ENCODE measurements at places on chromosomes 4 and X. TPM values are rescaled to one million over a fixed set of nuclear protein-coding genes. Genes with fewer than 3 reads are reported as not detected.

RRH gene
- total RNA-seq = not detected

GABRG1 gene
- total RNA-seq = 1.6 TPM

BGN gene
- total RNA-seq = 0.23 TPM

ANKRD37 gene
- total RNA-seq = 6.2 TPM

IBSP gene
- not detected for total RNA-seq

CABS1 gene
- not detected for total RNA-seq

PAGE2 gene
- total RNA-seq = not detected

FOXR2 gene
- total RNA-seq = not detected

KCND1 gene
- 5.3 TPM for total RNA-seq

FREM3 gene
- total RNA-seq = 0.07 TPM

DNA sequence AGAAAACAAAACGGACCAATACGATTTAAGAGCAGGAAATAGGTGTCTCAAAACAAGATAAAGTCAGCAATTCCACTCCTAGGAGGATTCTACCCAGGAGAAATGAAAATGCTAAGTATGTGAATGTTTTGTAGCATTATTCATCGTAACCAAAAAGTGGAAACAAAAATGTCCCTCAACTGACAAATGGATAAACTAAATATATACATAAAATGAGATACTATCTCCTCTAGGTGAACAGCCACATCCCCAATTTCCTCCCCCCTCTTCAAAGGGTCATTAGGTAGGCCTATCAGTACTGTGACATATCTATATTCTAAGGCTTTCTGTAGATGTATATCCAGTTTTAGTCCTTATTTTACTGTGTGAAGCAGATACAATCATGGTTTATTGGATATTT is 18.0 kb downstream of the DDX3X start:
- DNase-seq = no peak

DNA sequence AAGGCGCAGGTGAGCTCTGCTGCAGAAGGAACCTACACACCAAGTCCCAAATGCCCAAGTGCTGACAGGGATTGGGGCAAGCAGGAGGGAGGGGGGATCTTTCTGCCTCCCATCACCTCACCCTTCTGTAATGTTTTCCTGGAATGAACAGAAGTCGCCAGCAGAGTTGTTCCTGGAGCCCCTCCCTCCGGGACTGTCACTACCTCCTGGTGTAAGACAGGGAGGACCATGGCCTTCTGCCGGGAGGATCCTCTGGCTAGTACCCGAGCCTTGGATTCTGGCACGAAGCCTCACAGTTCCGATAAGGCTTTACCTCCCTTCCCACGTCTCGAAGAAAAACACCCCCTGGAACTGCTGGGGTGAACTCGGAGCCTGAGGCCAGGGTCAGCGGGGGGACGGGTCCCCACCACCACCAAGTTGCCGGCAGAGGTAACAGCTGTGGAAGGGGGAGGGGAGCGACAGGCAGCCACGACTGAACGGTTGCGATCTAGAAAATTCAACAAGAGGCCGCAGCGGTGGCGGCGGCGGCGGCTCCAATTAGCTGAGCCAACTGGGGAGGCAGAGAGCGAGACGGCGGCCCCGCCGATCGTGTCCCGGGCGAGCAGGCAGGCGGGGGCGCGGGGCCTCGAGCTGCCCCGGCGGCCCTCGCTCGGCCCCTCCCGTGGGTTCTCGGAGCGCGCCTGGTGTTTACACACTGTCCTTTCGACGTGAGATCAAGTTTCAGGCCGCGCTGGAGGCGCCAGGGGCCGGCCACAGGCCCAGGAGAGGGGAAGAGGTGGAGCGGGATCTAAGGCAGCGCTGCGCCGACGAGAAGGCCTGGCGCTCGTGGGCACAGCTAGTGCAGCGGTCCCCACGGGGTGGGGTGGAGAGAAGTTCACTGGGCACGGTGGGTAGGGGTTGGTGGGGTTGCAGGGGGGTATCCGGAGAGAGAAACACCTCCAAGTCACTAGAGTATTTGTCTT is 53.7 kb upstream of the BCOR start:
- DNase-seq = peak; percentile 28

DNA sequence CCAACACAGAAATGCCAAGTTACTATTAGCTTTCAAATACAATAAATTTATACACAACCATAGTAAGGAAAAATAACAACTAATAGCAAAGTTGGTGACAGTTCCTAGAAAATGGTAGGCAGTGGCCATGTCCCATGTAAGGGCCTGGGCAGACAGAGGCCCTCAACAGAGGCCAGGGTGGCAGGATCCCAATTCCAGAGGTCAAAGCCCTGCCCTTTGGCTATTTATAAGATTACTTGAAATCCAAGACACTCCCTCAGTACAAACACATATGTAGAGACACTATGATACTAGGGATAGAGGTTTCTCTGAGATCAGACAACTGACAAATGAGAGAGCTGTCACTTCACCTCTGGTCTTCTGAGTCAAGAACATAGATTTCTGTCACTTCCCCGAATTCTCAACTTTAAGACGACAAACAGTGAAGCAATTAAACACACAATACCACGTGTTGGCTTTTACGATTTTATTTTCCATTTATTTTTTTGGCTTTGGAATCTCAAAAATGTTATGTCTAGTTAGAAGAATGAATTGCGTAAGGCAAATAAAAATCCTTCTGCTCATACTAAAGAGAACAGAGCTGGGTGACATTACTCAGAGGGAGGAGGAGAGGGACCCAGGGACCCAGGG is 16.3 kb upstream of the MAOB start:
- no peak for DNase-seq

DNA sequence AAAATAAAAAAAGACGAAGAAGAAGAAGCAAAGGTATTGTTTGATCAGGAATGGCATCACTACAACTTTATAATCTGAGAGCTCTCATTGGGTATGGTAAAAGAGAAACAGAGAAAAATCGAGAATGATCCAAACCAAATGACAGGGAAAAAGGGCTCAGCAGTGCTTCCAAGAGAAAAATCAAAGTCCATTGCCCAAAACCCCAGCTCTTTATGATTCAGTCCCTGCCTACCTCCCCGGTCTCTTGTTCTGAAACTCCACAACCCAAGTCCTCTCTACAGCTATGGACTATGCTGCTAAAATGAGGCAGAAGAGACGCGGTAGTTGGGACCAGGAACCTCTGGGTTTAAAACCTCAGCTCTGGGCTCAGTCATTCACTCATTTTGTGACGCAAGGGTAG is 341.1 kb upstream of the PPARGC1A start:
- no peak for DNase-seq

DNA sequence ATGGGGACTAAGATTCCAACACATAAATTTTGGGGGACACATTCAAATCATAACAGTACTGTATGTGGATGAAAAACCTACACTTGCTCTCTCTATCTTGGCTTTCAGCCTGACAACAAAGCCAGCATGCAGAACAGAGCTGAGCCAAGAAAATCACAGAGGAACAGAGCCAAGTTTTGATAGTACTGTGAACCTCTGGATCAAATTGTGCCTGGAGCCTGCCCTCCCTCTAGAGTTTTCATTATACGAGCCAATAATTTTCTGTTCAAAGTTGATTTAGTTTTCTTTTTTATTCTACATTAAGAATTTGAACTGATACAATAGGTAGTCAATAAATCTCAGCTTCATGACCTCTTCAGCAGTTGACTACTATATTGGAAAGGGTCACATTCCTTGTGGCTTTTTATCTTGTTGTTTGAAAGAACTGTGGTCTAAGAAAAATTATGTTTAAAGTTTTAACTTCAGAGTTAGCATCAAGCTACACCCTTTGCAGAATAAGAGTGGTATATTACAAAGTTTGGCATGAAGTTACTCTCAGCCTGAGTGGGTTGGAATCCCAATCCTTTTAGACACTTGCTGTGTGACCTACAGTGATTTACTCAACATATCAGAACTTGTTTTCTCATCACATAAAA is 31.1 kb downstream of the GRID2 start:
- DNase-seq = no peak

DNA sequence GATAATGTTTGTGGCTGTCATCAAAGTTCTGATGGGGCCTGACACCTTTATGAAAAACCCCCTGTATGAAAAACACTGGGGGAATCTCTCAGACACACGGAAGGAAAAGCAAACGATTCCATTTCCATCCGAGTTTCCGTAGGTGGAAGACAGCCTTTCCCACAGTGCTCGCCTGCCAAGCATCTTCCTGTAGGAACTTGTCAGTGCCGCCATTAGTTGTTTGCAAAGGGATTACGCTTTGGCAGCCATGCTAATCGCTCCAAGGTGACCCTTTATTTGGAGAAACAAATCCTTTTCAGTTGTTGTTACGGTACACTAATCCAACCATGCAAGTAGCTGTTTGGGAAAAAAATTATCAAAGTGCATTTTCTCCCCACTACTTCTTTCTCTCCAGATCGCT is 44.4 kb upstream of the STOX2 start:
- DNase-seq = no peak

GRCh38 chr4:95439896-95440295 is 108.9 kb downstream of the UNC5C start:
- DNase-seq = no peak

GRCh38 chr4:23614284-23614892 is 275.5 kb downstream of the PPARGC1A start:
- peak; percentile 76 for DNase-seq

GRCh38 chr4:152021788-152022438 is 261.1 kb upstream of the GATB start:
- no peak for DNase-seq

- DNase-seq = no peak
Observed at GRCh38 chrX:53544936-53545335, 110.8 kb upstream of the HSD17B10 start.

DNA sequence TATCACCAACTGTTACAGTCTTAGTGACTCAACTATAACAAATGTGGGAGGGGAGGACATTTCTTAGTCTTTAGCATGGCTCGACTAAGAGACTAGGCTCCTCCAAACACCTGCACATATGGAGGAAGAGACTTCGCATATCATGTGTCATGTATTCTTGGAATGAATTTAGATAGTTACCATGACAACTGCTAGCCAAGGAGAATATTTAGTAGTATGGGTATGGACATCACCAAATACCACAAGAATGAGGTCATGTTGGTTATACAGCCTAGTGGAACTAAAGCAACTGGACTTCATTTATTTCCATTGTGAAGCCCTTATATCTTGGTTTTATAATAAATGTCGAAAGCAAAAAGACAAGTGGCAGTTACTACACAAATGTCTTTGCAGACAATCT is 512.3 kb downstream of the CFAP47 start:
- DNase-seq = no peak

- DNase-seq = no peak
Observed at GRCh38 chrX:49930039-49930438, 7.6 kb downstream of the CLCN5 start.

- DNase-seq = peak; percentile 28
Observed at GRCh38 chr4:83489711-83490326, 4.9 kb upstream of the ABRAXAS1 start.

- DNase-seq = no peak
Observed at GRCh38 chr4:126532527-126532926, 1100.2 kb upstream of the INTU start.

- peak; percentile 93 for DNase-seq
Observed at GRCh38 chr4:52751487-52751911, 274 bp upstream of the ERVMER34-1 start.

DNA sequence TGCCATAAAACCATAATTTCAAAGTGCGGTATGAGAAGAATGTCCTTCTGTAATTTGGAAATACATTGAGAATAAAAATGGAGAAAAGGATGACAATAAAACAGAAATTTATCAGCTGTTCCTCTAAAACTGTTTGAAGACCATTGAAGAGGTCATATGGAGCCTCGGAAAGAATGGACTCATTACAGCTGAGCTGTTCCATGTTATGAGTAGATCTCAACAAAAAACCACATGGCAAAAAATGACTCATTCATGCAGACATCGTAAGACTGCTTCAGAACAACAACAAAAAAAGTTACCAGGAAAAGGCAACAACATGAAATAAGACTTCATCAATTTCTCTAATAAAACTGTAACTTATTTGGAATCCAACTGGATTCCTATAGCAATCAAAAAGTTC is 39.7 kb downstream of the AKAP4 start:
- DNase-seq = no peak

GRCh38 chrX:124209792-124210576 is 122.5 kb upstream of the TEX13D start:
- no peak for DNase-seq

DNA sequence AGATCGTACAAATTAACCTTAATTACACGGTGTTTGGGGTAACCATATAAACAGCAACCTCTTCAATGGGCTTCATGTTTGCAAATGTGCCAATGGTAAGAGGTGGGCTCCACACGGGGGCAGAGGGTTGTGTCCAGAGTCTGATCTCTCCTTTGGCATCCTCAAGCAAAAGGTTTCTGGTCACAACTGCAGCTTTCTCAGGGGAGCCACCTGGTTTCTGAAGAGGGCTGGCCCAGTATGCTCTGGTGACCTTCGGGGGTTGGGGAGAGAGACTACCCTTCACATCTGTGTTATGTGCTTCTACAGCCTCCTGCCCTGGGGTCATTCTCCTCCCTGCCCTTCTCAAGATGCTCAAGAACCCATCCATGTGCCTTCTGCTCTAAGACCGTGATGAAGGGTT is 259.6 kb downstream of the CRLF2 start:
- DNase-seq = no peak

DNA sequence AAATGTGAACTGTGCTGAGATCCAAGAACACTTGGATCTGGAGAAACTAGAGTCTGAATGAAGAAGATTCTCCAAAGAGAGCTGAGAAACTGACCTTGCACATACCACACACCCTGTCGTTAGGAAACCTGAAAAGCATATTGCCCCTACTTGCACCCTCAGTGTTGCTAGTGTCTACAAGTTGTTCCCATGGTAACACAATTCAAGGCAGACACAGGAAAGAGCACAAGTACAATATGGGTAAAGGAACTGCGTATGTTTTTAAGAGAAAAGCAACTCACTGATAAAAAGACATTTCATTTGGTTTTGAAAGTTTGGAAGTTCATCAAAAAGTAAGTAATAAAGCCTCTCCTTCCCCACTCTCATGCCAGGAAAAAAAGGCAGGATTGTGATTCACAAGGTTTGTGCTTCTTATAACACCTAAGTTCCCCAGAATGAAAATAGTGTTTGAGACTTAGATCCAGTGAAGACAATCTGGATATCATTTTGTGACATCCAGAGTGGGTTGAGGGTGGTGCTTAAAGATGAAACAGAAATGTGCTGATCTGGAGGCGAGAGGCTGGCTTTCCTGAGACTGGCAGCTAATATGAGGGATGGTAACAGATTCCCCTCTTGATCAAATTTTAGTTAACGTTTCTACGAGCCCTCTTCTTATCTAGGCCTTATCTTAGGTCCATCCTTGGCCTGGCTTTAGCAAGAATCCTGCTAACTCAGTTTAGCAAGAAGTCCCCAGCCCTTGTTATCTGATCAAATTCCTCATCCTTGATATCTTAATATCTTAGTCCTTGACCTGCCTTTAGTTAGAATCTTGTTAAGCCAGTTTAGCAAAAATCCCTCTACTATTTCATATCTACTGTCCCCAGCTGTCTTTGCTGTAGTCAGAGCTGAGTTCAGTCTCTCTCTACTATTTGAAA is 42.3 kb downstream of the NIPAL1 start:
- DNase-seq = no peak

DNA sequence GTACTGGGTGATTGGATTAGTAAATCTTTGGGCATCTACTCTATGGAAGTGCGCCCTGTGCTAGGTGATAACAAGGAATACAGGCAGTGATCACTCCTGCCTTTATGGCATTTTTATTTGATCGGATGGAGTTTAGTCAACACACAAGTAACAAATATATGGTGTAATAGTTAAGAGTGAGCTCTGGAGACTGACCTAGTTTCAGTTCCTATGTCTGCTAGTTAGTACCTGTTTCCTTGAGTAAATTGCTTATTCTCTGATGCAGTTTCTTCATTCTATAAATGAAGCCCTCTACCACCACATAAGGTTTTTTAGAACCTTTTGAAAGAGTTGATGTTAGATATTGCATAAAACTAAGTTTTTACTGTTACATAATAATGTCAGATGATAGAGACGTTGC is 134.6 kb downstream of the KDM6A start:
- DNase-seq = no peak

Data from GM23338 (cell line).